Fibroblast of skin of right biceps (primary cell): ENCODE measurements at places on chromosomes 12 and 14.

GRCh38 chr12:24597580-24597979, 351.3 kb downstream of the BCAT1 start:
- DNase-seq, result no peak

DNA sequence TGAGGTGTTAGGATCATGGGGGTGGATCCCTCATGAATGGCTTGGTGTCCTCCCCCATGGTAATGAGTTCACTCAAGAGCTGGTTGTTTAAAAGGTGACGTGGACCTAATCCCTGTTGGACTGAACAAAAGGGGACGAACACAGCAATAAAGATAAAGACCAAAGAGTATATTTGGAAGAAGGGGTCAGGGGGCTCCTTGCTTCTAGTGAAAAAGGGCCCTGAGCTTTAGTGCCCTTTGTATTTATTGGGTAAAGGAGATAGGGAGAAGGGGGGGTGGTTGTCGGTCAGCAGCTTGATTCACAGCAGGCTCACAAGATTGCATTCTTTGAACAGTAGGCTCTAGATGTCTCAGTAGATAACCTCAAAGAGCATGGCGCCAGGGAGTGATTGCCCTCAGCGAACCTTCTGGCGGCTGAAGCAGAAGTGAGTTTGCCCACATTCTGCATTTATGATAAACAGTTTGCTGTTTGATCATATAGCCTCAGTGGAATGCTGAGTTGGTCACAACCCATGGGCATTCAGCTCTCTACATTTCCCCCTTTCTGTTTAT, 25.9 kb upstream of the MAPKAPK5 start:
- DNase-seq, result no peak

DNA sequence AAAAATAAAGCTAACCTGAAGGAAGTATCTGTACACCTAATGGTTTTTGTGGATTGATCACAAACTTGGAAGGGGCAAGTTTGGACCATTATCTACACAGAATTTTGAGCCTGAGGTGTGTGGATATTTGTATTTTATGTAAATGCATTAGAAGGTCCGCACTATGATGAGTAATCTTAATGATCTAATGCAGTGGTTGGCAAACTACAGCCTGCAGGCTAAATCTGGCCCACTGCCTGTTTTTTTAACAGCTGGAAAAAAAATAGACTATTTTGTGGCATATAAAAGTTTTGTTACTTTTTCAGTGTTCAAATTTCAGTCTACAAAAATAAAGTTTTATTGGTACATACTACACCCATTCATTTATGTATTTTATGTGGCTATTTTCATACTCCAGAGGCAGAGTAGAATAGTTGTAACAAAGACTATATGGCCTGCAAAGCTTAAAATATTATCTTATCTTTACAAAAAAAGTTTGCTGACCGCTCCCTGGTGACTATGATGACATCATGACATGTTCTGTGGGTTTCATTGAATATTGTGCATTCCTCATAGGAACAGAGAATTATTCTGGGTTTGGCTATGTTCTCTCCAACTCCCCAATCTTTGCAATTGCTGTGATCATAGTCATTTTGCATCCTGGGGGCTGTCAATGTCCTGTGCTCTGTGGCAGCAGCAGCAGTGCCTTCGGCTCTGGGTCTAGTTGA, 962.6 kb upstream of the FBXO33 start:
- no peak for DNase-seq

GRCh38 chr12:42284157-42284556, 41.7 kb downstream of the ZCRB1 start:
- no peak for DNase-seq

- DNase-seq, result peak; percentile 71
Observed at GRCh38 chr12:111405859-111406473, at the start of gene SH2B3. Gene SH2B3 (plus strand): TSS chr12:111405923. CDS start chr12:111418146, 12,223 bp downstream.

DNA sequence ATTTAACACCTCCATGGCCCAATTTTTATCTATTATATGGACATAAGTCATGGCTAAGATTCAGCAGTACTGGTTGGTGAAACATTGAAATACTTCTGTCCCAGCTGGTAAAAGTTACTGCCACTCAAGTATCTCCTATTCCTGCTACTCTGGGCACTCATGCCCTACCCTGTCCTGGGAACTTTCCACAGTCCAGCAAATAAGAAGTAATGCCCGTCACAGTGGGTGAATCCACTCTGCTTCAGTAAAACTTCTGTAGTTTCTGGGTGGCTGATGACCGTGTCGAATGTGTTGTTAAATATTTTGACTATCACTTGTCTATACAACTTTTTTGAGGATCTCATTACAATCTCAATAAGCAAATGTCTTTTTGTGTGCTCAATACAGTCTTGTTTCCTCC, 209.3 kb upstream of the IGF1 start:
- no peak for DNase-seq

DNA sequence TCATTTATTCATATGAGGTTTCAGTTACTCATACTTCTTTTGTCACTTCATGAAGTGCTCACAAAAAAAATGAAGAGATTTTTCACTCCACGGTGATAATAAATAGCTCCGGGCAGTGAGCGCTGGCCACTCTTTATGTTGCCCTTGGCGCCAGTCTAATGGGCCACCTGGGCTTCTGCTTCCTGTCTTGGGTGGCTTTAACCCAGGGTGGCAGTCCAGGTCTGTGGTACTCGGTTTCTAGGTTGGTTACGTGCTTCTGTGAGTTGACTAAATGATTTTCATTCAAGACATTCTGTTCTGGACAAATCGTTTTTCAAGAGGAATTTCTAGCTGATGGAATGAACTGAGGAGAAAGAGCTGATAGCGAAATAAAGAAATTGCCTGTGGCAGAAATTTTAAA, 34.6 kb upstream of the NID2 start:
- no peak for DNase-seq

DNA sequence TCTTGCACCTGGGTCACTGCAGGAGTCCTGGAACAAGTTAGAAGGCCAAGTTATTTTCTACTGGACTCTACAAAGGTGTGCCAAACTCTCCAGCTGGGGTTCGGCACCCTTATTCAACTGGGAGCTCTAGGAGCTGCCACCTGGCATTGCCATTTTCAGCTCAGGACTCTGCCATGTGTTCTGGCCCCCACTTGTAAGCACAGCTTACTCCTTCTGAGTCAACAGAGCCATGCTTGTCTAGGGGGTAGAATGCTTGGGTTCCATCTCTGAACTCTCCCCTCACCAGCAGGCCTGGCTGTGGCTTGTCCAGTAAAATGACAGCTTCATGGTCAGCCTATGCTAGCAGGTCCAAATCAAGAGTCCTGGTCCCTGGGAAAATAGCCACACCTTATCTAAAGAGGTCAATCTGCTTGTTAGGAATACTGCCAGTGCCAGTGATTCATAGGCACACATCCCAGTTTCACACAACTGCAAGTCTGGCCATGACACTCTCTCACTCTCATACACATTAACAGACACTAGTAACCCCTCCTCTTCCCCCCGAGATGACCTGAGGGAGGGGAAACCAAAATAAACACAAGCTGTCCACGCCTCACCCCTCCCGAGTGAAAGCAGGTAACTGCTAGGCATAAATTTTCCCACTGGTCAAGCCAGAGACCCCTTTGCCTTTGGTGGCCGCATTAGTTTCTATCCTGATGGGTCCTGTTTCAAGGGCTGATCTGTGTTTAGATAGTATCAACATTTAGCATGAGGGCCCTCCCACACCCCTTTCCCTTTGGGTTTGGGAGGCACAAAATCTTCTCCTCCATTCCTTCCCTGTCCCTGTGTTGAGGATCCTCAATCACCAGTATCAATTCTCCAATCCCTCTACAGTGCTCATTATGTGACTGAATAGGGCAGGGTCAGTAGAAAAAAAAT, 182.3 kb upstream of the GZMB start:
- DNase-seq, result no peak

DNA sequence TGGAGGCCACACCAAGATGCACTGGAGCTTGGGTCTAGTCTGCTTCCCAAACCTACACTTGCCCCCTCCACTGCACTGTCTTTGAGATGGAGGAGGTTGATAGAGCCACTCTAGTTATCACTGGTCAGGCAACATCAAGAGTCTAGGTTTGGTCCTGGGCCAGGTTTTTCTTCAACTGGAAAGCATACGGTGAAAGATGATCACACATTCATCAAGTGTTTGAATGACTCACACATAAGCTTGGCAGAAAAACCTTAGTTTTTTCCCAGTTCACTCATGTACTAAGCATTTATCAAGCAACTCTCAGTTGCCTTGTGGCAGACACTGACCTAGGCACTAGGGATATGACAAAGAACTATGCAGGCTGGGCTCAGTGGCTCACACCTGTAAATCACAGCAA, 84.5 kb downstream of the PLEKHG3 start:
- peak; percentile 96 for DNase-seq

GRCh38 chr12:97568336-97569180, 106.0 kb downstream of the RMST start:
- no peak for DNase-seq

DNA sequence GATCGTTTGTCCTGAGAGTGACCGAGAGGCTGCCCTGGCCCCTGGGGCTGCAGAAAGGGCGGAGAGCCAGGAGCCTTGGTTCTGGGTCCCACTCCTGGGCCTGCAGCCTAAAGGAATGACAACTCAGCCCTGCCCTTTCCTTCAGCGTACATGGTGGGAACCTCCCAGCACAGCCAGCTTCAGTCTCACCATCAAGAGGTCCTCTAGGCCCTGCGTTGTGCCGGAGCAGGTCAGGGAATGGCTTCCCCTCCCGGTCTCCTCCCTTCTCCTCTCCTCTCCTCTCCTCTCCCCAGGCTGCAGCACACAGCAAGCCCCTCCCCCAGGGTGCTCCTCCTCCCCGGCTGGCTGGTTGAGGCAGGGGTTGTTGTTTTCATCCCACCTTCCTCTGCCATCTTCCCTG, 44.6 kb upstream of the TUNAR start:
- no peak for DNase-seq

- no peak for DNase-seq
Observed at GRCh38 chr12:31274520-31275300, 51.2 kb downstream of the SINHCAF start.

GRCh38 chr12:121720762-121721161, 8.2 kb downstream of the TMEM120B start:
- no peak for DNase-seq

GRCh38 chr14:58535044-58535443, 102.7 kb upstream of the DACT1 start:
- DNase-seq, result peak; percentile 45

DNA sequence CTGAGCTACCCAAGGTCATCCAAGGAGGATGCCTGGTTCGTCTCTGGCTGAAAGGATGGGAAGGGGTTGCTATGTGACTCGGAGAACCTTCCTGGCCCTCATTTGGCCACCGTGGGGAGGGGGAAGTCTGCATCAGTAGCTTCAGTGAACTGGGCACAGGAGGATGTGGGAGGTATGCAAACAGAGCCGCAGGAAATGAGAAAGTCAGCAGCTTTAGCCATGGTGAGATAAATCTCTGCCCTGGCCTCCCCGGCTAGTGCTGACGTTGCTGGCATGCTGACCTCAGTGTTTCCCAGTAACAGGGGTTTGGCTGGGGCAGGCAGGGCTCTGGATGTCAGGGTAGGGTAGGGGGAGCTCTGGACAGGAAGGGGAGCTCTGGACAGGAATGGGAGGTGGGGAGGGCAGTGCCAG, 2.3 kb upstream of the CEBPE start:
- DNase-seq, result peak; percentile 19

- DNase-seq, result peak; percentile 38
Observed at GRCh38 chr12:113424915-113425823, 3.0 kb downstream of the SDSL start.

DNA sequence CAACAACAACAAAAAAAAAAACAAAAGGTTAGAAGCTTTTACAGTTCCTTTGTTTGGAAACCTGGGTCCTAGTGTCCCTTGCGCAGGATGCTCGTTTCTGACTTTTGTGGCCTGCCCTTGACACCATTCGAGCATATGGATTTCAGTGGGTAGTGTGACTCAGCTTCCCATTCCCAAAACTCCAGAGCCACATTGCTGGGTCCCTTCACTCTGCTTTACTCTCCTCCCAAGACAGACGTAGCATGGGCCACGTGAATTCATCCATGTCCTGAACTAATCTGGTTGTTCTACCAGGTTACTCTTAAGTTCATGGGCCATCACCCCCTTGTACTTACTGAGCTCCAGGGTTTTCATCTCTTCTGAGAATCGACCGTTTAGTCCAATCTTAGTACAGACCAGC, 68.0 kb upstream of the MAX start:
- no peak for DNase-seq

- DNase-seq, result no peak
Observed at GRCh38 chr14:100734031-100734990, 7.6 kb downstream of the DLK1 start.

DNA sequence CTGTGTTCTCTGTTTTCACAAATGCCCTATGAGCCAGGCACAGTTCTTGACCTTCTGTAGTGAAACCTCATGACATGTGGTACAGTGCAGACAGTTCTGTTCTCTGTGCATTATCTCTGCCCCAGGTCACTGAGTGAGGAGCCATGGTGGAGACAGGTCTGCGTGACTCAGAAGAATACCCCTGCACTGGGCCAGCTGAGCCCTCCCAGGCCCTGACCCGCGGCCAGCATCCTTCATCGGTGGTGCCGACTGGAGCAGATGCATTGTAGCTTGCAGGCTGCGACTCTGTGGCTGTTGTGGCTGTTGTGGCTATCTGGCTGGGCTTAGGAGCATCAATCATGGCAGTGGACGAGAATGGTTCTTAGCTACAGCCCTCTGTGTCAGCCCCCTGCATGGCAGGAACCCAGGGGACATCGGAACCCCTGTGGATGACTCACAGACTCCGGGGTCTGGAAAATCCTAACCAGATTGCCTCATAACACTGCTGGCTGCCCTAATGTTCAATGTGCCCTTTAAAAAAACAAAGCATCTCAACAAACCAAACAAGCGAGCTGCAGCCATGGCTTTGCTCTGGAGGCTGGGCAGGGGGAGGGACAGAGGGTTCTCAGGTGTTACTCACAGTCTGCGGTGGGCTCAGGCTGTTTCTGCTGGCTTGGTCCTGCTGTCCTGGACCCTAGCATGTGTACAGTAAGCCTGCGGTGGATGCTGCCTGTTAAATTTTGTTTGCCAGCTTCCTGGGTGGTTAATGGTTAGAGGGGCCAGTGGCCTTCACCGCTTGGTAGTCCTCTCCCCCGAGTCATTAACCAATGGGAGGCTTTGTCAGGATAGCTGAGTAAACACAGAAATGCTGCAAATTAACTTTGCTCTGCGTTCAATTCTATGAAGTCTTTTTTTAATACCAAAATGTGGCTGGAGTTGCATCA, at the start of gene SERPINA6:
TSS of gene SERPINA6 (minus strand) at position 689 of the 923 bp plus-strand sequence. CDS start 8,688 bp downstream, outside the sequence.
- peak; percentile 39 for DNase-seq

GRCh38 chr12:104023710-104024109, 26.3 kb downstream of the GLT8D2 start:
- no peak for DNase-seq

- DNase-seq, result peak; percentile 79
Observed at GRCh38 chr12:109982210-109982609, 14.0 kb downstream of the GIT2 start.

- no peak for DNase-seq
Observed at GRCh38 chr14:95313707-95314106, 6.0 kb downstream of the CLMN start.

DNA sequence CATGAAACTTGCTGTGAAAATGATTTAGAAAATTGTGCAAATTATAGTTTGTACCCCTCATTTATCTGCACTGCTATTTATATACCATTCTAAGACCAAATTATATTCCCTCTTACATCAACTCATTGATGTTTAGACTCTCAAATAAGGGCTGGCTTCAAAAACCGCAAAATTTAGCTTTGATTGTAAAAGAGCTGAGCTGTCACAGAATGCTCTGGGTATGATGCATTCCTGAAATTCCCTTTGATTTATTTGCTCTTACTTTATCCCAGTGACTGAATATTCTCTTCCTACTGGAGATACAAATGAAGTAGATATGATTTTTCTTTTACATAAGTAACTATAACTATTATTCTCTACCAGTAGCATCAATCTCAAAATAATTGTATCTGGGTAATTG, 78.0 kb upstream of the TMTC2 start:
- peak; percentile 56 for DNase-seq

GRCh38 chr12:4273273-4273651, 300 bp upstream of the CCND2 start:
- DNase-seq, result no peak
